ENCODE measurements at places on chromosomes 1 and 21.

- DNase-seq, result no peak
These were observed 25.1 kb upstream of the ZNF362 start for GRCh38 chr1:33231166-33231565.

- DNase-seq, result no peak
These were observed 180.1 kb downstream of the EDEM3 start for GRCh38 chr1:184574588-184574987.

GRCh38 chr1:116721451-116722007, 32.7 kb upstream of the CD2 start:
- DNase-seq, result no peak

GRCh38 chr1:60600532-60600931, 481.8 kb upstream of the NFIA start:
- DNase-seq, result no peak

- DNase-seq, result peak; percentile 41
These were observed 236.9 kb upstream of the VAMP3 start for GRCh38 chr1:7534061-7534825.

DNA sequence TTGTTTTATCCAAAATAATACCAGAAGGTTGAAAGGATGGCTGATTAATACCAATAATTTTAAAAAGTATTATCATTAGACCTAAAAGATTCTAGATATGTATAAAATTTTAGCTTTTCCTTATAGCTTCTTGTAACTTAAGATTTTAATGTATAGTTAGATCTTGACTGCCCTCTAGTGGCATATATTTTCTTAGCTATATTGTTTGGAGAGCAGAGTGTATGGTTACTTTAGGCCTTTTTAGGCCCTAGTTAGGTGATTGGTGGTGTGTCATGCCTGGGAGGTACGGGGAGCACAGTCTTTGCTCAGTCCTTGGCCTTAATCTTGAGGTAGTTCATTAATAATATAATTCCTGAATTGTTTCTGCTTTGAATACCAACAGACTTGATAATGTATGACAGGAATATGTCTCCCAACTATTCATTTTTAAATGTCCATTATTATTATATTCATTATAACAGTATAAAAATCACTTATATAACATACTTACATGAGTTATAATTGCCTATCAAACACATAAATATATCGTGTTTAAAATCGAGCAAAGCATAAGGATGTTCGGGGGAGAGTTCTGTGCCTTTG, 328.4 kb downstream of the ZP4 start:
- DNase-seq, result peak; percentile 21

DNA sequence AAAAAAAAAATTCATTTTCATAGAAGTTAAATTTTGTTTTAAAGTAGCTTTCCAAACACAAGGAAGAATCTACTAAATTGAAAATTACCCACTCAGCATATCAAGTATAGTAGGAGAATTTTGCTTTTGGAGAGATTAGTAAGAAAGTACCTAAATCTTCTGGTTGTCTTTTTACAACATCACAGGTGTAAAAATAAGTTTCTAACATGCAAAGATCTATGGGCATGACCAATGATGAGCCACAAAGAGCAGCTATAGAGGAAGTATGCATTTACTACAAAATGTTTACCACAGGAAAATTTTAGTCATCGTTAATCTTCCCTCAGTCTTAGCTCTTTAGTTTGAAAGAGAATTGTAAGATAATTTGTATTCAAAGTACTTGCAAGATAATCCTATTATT, 28.1 kb downstream of the ANGPTL3 start:
- DNase-seq, result no peak

DNA sequence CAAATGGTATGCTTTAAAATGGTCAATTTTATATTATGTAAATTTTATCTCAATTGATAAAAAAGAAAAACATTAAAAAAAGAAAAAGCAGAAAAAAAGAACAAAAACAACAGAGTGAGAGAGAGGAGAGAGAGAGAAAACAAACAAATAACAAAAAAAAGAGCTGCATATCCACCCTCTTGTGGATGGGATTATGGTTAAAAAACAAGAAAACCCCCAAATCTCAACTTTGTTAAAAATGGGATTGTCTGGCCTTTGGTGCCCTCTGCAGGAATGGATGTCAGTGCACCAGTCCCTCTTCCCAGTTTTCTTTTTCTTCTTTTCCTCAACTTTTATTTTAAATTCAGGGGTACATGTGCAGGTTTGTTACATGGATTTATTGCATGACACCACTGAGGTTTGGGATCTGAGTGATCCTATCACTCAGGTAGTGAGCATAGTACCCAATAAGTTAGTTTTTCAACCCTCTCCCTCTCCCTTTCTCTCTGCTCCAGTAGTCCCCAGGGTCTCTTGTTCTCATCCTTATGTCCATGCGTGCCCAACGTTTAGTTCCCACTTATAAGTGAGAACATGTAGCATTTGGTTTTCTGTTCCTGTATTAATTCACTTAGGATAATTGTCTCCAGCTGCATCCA, 28.1 kb downstream of the RNF187 start:
- no peak for DNase-seq

DNA sequence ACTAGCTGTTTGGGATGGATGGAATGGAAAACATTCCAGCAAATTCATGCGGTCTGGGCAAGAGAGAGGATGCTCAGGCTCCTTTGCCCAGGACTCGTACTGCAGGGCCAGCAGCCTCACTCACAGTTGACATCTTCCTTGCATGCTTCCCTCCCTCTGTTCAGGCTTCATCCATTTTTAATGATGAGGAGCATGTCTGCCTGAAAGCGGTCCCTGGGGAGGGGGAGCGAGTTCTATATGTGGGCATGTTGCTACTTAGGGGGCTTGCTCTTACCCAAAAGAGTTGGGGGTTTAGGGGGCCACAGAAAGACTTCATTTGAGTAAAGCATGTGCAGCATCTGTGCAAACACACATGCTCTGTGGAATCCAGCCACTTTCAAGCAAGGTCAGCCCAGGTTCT, 98.2 kb downstream of the HMGB4 start:
- no peak for DNase-seq

DNA sequence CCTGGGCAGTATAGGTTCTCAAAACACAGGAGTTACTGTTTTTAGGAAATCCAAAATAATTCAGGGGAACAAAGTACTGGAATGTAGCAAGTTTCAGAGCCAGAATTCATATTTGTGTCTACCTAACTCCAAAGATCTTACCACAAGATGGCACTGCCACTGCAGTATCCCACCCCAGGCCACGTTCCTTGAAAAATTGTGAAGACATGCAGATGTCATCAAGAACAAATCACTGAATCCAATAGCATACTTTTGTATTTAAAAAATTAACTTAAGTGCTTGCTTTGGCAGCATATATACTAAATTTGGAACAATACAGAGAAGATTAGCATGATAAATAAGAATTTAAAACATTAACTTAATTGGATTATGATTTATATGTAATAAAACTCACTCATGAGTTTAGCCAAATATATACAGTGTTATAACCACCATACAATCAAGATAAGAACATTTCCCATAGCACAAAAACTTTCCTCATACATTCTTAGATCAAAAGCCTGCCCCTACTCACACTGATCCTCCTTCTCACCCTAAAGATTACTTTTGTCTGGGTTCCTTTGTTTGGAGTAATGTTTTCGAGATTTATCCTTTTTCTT, 209.9 kb downstream of the FAF1 start:
- DNase-seq, result peak; percentile 19

GRCh38 chr1:66695116-66695515, 57.1 kb upstream of the DYNLT5 start:
- no peak for DNase-seq

DNA sequence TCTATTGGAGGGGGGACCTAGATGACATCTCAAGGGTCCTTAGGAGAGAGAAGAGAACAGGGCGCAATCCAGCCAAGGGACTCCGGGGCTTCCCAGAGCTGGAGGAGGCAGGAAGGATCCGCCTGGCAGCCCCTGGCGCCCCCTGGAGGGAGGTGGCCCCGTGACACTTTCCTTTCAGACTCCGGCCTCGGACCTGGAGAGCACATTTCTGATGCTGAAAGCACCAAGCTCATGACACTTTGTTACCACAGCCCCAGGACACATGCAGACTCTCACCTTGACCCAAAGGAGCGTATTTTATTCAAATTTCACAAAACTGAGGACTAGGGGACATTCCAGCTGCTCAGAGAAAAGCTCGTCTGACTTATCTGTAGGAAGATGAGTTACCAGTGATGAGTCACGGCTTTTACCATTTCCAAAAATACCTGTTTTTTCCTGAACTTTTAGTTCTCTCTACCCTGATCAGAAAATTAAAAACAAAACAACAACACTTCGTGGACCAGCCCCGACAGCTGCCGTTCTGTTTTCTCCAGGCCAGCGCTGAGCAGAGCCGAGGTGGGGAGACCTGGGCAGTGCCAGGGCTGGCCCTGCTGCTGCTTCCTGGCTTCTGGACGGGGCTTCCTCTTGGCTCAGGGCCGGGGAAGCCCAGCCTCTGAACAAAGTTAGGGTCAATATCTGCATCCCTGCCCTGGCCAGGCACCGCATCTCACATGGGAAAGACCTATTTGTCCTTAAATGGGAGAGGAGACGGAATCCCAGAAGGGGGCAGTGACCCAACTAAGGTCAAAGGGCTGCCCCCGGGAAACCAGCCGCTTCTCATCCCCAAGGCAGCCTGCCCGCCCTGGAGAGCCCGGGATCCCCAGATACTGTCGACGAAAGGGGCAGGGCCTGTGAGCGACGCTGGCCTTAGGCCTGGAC, 21.6 kb upstream of the POFUT2 start:
- peak; percentile 76 for DNase-seq

- DNase-seq, result no peak
These were observed 57.2 kb upstream of the HMCN1 start for GRCh38 chr1:185676969-185677368.

- DNase-seq, result no peak
These were observed at the start of gene CSF3R for GRCh38 chr1:36482724-36483388. TSS of gene CSF3R (minus strand) at chr1:36482913. CDS start at chr1:36479496, 3,417 bp downstream.

DNA sequence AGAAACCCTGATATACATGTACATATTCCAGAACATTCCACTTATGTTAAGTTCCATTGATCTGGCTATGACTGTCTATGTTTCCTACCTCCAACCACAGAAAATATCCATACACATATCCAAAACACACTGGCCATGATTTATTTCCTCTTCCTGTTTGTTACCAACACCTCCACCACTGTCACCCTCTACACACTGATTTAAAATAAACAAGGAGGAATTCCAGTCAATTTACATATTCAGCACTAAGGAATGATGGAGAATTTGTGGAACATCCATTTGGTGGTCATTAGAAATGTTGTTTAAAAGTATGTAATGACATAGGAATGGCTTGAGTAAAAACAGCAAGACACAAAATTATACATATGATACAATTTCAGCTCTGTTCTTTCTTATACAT, 5.5 kb upstream of the STX6 start:
- DNase-seq, result no peak

DNA sequence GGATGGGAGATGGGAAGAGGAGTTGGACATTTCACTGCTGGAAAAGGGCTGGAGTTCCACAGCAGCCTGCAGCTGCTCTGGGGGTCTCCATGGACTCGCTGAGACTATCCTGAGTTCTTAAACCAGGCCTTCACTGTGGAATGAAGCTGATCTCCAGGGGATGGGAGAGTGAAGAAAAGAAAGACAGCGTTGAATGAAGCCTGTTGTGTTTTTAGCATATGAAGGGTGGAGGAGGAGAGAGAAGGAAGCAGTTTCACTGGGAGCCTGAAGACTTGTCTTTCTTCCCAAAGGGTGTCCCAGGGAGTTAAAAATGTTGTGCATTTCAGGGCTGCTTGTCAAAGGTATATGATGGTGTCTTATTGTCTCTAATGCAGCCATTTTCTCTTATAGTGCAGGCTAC, 9.2 kb downstream of the ROR1 start:
- no peak for DNase-seq
